ENCODE measurements at places on chromosomes 1 and 21.
A peak's percentile ranks its signal among the peaks of the same experiment; 100 is the strongest.

DNA sequence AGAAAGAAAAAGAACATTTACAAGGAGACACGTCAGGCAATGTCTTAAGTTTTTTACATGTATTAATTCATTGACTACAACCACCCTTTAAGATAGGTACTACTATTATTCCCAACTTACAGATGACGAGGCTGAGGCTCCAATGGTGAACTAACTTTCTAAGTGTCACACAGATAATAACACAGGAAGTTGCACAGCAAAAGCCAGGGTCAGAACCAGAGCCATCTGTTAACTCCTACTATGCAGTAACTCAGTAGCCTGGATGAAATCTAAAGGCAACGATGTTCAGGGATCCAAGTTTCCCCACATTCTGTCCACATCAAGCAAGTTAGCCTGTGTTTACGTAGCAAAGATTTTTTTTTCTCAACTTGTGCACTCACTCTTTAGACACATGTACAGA is 371.7 kb downstream of the PTPRC start:
- no peak for DNase-seq

DNA sequence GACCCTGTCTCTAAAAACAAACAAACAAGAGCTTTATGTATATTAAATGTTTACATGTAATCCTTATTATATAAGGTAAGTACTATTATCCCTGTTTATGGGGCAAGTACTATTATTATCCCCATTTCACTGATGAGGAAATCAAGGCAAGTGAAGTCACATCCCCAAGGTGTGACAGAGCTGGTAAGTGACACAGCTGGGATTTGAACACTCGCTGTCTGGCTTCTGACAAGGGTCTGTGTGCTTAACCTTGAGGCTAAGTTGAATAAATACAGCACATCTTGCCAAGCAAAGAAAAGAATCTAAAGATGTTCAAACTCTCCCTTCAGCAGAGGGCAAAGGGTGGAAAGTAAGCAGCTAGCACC is 167.9 kb upstream of the IRF2BP2 start:
- no peak for DNase-seq

GRCh38 chr1:239951511-239952140 is 140.1 kb upstream of the FMN2 start:
- DNase-seq: peak; percentile 22

GRCh38 chr1:15684468-15685291 is 560 bp downstream of the PLEKHM2 start:
- DNase-seq: no peak
